Inflammatory macrophage treated with lipopolysaccharide for 4 hours (primary cell): ENCODE measurements at places on chromosomes 13 and 19.

- peak; percentile 41 for DNase-seq
Observed at GRCh38 chr13:90565985-90566713, 781.3 kb upstream of the MIR17HG start.

GRCh38 chr13:52345631-52346251 lies 60.2 kb downstream of the THSD1 start:
- DNase-seq = no peak

DNA sequence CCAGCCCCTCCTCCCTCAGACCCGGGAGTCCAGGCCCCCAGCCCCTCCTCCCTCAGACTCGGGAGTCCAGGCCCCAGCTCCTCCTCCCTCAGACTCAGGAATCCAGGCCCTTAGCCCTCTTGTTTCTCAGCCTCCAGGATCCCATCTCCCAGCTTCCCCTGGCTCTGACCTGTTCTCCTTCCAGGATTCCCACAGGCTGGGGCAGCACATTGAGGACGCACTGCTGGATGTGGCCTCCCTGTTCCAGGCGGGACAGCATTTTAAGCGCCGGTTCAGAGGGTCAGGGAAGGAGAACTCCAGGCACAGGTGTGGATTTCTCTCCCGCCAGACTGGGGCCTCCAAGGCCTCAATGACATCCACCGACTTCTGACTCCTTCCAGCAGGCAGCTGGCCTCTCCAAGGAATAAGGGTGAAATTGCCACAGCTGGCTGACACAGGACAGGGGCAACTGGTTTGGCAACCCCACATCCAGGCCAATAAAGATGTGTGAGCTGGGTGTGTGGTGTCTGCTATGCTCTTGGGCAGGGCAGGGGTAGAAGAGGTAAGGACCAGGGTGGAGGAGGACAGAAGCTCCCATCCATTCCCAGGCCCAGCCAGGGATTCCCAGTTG lies 22.4 kb downstream of the CPT1C start:
- DNase-seq = no peak

- no peak for DNase-seq
Observed at GRCh38 chr13:80655778-80656511, 315.0 kb upstream of the SPRY2 start.

DNA sequence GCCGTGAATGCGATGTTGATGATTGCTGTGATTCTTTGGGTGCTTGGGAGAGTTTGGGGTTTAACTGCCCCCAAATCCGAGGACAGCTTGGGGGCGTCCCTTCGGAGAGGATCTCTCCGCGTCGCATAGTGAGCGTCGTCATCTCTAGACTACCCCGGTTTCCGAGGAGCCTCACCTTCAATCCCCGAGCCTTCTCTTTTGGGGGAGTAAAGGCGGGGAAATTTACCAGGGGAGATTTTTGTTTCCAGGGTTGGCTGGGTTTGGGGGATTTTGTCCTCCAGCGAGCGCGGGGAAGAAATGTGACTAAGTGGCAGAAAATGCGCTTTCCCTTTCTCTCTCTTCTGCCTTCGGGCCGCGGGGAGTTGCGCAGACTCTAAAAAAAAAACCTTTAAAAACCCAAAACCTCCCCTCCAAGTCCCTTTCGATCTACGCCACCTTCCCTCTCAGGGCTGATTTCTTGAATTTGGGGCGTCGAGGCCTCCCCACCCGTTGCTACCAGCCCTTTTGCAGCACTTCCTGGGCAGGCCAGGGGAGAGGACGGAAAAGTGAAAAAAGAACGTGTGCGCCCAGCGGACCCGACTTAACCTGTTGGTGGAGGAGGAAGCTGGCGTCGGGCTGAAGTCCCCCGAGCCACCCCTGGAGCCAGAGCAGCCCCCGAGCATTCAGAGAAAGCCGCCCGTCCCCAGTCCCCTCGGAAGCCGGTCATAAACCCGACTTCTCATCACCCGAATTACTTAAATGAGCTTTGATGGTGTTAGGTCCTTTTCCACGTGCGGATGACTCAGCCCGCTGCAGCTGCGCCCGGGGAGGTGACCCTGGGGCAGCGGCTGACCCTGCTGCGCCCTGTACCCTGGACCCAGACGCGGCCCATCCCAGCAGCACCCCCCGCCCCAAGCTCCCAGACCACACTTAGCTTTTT lies 17.7 kb downstream of the NFIX start:
- peak; percentile 67 for DNase-seq

GRCh38 chr19:48396824-48397176 lies 3.3 kb downstream of the GRIN2D start:
- no peak for DNase-seq

DNA sequence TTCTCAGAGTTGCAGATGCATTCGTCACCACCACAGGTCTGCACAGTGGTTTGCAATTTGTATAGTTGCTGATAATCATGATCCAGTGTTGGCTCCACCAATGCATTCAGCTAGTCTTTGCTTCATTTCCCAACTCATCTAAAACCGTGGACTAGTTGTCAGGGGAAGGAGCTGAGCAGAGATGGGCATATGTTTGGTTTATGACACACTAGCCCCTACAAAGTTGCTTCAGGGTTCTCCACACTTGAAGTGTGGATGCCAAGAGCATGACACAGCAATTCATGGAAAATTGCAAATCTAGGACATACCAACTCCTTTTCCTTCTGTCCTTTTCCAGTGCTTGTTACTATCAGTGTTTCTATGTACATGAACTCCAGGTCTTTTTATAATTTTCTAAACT lies 168.0 kb downstream of the TNFSF13B start:
- DNase-seq = no peak

DNA sequence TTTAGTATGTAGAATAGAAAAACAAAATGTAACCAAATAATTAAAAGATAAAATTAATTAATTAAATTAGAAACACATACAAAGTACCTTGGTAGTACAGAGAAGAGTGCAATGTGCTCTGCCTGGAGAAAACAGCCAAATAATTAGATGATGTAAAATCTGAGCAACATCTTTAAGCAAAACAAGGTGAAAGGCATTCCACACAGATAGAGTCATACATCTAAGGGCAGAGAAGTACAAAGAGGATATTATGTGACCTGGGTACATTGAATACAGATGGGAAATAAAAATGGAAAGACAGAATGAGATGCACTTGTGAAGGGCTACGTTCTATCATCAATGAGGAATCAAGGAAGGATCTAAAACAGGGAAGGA lies 25.2 kb upstream of the FNDC3A start:
- DNase-seq = no peak

DNA sequence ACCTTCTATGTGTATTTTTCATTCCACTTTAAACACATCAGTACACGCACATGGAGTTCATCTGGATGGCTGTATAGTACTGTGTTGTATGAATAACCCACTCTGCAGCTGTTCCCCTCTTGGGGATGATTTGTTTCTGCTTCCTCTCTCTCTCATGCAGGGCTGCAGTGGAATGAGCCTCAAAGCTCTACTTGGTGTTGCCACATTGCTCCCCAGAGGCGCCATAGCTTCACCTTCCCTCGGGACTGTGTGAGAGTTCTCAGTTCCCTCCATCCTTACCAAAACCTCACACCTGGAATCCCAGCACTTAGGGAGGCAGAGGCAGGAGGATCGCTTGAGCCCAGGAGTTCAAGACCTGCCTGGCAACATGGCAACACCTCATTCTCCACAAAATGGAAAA lies 28.4 kb upstream of the GPR183 start:
- no peak for DNase-seq

DNA sequence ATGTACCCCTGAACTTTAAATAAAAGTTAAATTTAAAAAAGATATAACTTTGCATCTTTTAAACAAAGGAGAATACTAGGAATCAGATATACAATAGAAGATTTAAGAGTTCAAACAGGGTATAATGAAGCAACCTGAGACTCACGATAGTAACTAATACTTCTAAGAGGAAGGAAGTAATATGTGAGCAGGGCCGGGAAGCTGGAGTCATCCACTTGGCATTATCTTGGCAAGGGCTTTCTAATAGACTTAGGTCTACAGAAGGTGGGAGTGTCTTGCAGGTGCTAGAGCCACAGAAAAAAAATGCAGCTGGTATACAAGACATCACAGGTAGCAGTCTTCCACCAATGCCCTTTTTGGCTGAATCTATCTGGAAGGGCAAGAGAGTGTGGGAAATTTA lies 231.9 kb downstream of the KCTD12 start:
- no peak for DNase-seq

DNA sequence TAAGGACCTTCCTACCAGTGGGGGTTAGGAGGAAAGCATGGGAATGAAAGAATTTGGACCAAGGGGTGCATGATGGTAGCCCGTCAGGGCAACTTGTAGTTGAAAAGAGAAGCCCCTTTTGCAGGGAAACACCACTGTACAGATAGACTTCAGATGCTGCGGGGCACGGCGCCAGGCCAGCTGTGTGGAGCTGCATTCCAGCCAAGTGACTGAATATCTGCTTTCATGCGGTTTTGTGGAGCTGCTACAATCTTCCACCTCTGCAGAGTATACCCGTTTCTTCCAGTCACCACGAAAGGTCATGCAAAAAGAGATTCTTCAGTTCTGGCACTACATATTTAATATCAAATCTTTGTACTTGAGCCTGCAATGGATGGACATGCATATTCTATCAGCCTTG lies 104.7 kb downstream of the RGCC start:
- no peak for DNase-seq

DNA sequence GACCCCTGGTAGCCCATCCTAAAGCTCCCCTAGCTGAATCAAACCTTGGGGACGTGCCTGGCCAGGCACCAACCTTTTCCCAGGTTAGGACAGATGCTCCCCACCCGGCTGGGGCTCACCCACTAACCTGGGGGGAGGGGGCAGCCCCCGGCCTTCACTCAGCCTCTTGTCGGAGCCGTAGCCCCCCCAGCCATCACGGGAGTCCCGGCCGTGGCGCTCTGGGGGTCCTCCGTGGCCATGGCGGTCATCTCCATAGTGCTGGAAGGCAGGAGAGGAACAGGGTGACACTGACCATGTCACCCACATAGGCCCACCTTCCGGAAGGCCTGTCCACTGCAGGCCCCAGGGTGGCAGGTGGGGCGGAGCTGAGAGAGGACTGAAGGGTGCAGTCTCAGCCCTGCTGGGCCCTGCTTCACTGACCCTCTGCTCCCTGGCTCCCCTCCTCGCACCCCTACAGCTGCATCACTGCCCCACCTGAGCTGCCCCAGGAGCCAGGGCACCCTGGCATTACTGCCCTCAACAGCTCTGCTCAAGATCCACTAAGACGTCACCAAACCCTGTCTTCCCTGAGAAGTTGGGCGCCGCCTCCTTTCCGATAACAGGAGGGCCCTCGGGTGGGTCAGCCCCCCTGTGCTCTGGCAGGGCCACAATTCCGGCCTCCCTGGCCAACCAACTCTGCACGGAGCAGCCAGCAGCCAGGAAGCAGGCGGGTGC lies 22.6 kb upstream of the TINCR start:
- no peak for DNase-seq

DNA sequence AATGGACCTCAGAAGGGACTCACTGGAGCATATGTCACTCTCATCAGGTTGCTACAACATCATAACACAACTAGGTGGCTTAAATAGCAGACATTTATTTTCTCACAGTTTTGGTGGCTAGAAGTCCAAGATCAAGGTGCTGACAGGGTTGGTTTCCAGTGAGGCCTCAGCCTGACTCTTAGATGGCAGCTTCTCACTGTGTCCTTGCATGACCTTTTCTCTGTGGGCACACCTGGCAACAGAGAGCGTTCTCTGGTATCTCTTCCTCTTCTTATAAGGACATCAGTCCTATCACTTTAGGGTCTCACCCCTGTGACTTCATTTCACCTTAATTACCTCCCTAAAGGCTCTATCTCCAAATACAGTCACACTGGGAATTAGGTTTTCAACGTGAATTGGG lies 74.5 kb downstream of the CYSLTR2 start:
- DNase-seq = no peak

DNA sequence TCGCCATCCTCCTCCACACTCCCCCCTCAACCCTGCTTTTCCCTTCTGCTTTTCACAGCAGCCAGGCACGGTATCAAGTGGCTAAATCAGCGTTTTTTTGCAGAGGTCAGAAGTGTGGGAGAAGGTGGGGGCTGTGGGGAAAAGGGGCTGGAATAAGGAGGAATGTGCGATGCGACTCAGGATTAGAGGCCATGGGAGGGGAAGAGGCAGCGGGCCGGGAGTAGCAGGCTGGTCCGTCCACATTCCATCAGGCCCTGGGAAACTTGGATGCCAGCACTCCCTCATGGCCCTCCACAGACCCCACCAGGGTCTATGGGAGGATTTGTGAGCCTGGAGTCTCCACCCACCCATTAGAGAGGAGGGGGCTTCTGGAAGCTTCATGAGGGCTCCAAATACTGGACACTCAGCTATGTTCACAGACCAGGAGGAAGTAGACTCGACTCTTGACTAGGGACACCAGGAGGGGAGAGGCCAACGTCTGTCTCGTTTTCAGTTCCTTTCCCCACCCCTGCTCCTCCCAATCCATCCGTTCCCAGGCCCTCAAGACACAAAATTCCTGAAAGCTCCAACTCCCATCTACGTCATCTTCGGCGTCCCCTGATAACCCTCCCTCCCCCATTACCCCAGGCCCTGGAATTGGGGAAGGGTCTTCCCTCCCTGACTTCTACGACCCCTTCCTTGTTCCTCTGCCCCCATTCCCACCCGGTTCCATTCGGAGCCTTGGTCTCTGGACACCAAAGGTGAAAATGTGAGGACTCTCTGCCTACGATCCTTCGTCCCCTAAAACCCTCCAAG lies 3.3 kb upstream of the KCNC3 start:
- peak; percentile 67 for DNase-seq

- DNase-seq = no peak
Observed at GRCh38 chr13:31894931-31895330, 136.6 kb upstream of the FRY start.

DNA sequence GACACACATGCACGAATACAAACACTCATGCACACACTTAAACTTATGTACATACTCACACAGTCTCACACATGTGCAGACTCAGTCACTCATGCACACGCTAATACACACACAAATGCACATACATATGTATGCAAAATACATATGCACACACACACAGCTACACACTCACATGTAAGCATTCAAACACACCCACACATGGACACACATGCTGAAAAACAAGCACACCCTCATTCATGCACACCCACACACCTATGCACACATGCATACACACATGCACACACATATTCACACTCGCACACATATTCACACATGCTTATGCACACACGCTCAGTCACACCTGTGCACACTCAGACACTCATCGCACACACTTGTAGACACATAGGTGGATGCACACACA lies 9.3 kb downstream of the MUC16 start:
- no peak for DNase-seq

DNA sequence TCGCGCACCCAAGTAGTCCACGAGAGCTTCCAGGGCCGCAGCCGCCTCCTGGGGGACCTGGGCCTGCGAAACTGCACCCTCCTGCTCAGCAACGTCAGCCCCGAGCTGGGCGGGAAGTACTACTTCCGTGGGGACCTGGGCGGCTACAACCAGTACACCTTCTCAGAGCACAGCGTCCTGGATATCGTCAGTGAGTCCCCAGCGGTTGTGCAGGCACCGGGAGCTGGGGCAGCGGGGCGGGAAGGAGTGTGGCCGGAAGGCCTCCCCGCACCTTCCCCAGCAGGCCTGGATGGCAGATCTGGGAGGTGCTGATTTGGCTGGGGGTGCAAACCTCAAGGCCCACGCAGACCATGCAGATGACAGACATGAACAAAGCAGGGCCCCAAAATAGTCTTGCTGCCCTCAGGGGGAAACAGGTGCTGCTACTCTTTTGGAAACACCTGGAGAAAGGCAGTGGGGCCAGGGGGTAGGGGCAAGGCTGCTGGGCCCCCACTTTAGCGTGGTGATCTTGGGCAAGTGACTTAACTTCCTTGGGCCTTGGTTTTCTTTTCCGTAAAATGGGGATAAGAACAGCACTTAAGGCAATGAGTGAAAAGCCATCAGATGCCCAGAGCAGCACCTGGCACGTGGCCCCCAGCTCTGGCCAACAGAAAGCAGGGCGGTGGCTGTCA lies 4.0 kb downstream of the MAG start:
- DNase-seq = no peak
